Stimulated activated CD4-positive, alpha-beta T cell treated with anti-CD3 and anti-CD28 coated beads, TNF-alpha, amount 100 ng/mL, for 48 hours (primary cell): ENCODE measurements at places on chromosomes 2 and 18.

DNA sequence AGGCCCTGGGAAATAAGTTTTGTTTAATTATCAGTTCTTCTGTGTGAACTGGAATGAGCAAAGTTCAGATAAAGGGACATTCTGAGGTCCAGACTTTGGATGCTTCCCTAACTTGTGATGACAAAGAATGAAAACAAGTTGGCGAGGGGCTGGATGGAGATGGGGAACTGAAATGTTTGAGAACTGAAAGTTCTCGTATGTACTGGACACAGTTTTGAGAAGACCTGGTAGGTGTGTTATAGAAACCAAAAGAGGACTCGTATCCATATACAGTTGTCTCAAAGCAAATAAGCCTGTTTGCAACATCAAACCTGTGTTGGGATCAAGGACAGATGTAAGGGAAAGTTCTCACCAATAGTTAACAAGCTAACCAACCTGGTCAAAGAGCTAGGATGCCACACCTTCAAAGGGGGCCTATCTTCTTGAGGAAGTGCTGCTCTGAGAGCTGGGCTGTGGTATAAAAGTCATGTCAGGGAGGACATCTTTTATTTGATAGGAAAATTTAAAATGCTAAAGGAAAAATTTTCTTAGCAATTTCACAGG, at the start of gene UPP2:
Gene UPP2 (plus strand): TSS at position 493 of the 543 bp plus-strand sequence. CDS start 188 bp downstream, outside the sequence.
- DNase-seq: no peak

GRCh38 chr18:26405190-26405801, 143.1 kb downstream of the KCTD1 start:
- DNase-seq: no peak

DNA sequence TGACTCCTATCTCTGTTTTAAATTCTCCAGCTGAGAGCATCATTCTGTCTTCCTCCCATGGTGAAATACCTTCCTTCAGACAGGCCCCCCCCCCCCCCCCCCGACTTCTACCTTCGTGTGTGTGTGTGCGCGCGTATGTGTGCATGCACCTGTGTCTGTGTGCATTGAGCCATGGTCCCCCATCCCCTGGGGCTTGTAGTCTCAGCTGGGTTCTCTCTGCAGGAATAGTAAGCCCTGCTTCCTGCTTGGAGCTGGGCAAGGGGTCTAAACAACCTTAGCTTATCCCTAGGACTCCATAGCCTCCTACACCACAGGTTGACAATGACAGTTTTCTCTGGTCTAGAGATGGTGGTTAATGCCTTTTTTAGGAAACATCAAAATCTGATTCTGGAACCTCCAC, 427.5 kb upstream of the KLHL29 start:
- no peak for DNase-seq

GRCh38 chr2:200373973-200374416, 67.5 kb downstream of the SPATS2L start:
- no peak for DNase-seq

GRCh38 chr2:117607202-117607601, 207.3 kb upstream of the DDX18 start:
- no peak for DNase-seq

- no peak for DNase-seq
Measured at GRCh38 chr18:8461544-8461943, 147.7 kb upstream of the RAB12 start.

- DNase-seq: no peak
Measured at GRCh38 chr18:21972281-21972680, 197.1 kb upstream of the GATA6 start.

DNA sequence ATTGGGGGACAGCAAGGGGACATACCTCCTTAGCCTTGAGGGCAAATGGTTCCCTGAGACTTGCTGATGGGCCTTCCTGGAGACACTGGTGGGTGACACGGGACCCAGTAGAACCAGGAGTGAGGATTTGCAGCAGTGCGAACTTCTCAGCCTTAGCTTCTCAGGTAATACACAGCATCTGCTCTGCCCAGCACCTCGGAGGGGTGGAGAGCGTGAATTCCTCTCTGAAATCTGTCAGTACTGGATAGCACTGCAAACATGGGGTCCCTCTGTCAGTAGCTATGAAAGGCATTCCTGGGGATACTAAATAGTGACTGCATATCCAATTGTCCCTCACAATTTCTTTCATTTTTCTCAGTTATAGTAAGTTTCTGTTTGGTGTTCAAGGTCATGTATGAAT, 151.7 kb downstream of the GBX2 start:
- no peak for DNase-seq

DNA sequence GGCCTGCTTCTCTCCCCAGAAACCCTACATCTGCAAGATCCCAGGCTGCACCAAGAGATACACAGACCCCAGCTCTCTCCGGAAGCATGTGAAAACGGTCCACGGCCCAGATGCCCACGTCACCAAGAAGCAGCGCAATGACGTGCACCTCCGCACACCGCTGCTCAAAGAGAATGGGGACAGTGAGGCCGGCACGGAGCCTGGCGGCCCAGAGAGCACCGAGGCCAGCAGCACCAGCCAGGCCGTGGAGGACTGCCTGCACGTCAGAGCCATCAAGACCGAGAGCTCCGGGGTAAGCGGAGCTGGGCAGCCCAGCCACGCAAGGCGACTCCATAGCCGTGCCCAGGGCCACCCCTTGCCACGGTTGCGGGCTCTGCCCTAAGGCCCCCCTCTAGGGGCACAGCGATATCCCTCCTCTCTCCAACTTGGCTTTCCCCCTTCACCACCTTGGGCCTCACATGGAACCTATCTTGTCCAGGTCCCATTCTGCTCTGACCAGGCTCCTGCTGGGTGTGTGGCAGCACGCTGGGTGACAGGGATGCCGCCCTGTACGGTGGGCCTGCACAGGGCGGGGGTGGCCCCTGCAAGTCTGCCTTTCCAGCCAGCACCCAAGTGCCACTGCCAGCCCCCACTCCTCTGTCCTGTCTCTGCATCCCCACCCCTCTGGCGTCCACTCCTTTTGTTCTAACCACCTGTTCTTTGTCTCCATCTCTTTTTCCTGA, 248.9 kb downstream of the GLI2 start:
- DNase-seq: no peak

DNA sequence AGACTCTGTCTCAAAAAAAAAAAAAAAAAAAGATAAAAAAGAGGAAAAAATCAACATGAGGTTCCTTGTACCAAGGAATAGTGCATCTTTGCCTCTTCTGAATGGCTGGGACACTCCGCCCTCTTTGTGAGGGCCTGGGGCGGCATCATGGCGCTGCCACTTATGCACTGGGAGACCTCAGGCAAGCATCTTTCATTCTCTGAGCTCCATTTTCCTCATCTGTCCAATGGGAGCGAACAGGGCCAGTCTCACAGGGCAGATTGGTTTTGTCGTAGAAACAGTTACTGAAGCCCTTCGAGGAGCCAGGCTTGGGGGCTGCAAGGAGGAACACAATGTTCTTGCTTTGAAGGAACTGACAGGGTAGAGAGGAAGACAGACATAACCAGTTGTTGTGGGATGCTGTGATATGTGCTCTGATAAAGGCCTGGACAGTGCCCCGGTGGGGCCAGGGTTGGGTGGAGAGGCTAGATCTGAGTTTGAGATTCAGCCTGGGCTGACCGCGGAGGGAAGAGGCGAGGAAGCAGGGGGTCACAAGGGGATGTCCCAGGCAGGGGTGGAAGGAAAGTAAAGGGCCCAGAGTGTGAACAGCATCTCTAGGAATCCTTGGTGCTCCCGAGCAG, 14.1 kb downstream of the ZFP36L2 start:
- DNase-seq: no peak

- no peak for DNase-seq
Measured at GRCh38 chr2:60105906-60106305, 447.5 kb downstream of the BCL11A start.

DNA sequence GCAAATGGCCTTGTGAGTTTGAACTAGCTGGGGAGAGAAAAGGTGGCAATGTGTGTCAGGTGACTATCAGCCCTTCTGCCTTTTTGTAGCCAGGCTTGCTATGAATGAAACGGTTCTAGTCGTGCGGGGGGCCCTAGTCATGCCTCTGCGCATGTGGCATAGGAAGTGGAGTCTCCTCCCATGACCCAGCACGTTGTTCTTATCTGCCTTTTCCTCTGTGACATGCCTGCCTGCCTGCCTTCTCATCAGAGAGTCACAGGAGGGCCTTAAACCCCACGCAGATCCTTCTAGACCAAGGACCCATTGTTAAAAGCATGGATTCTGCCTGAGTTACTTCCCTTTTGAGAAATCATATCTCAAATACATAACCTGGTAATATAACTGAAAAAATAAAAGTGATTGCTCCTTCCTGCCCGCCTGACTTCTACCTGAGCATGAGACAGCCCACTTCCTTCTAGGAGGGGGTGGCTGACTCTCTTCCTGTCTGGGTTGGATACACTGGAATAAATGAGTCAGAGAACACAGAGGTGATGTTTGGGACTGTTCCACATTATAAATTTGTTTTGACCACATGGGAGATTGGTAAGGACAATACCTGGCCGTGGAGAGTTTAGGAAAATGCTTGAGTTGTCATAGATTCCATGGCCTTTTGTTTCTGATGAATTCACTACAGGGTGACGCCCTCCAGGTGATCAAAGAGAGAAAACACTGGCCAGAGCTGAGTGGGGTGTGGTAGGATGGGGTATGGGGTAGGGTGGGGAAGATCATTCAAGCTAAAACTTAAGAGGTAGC, 49.8 kb downstream of the FBLN7 start:
- peak; percentile 52 for DNase-seq

- DNase-seq: no peak
Measured at GRCh38 chr18:1511619-1512311, 607.1 kb downstream of the ADCYAP1 start.

DNA sequence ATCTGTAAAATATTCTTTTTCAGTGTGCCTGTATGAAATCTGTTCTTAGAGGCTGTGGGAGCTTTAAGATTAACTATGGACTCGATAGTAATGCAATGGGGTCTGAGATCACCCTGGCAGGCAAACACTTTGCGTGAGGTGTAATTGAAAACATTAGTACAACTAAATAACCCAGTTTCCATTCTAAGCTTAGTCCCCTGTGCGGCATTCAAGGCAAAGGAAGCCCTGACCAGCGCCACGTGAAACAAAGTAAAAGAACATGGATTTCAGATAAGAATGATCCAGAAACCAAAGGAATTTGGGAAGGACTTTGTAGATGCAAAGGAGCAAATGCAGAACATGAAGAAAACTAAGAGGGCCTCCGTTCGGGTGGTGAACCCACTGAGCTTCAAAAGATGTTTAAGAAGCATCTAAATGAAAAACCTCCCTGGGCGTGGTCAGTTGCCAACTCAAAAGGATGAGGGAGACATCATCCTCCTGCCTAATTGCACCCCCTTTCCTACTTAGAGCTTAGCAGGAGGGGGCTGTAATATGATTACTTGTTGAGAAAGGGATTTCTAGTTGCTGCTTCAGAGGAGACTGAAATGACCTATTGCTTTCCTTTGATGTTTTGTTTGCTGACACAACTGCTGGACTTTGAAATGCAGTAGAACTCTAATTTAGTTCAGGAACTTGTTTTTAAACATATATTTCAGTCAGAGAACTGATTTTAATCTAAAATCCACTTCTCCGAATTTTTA, 7.9 kb upstream of the CETN1 start:
- DNase-seq: no peak

GRCh38 chr18:74689251-74689650, 91.6 kb downstream of the ZNF407 start:
- DNase-seq: no peak

DNA sequence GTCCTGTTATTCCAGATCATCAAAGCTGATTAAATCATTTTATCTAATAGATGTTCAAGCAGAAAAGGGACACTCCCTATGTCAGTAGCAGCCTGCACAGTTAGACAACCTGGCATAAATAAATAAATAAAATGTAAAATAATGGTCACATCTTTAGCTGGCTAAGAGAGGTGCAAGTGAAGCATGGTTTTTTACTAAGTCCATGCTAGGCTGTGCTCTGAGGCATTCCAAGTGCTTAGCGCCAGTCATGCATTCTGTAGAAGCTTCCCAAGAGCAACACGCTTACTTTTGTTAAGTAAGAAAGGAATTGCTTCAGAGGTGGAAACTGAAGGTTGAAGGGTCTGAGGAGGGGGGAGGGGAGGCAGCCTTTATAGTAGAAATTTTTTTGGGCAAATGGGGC, 351.2 kb downstream of the CDH2 start:
- DNase-seq: no peak

GRCh38 chr2:29295845-29296244, 180.6 kb downstream of the CLIP4 start:
- no peak for DNase-seq

- DNase-seq: no peak
Measured at GRCh38 chr2:120580709-120581108, 155.0 kb upstream of the GLI2 start.

- no peak for DNase-seq
Measured at GRCh38 chr2:152483276-152484063, 148.5 kb downstream of the FMNL2 start.

GRCh38 chr2:125535089-125535488, 1120.9 kb upstream of the GYPC start:
- no peak for DNase-seq

- no peak for DNase-seq
Measured at GRCh38 chr18:74248595-74248994, 43.2 kb downstream of the CYB5A start.

GRCh38 chr2:239358062-239358754, 42.6 kb downstream of the HDAC4 start:
- DNase-seq: no peak

GRCh38 chr2:16223841-16224177, 283.5 kb downstream of the MYCN start:
- no peak for DNase-seq

DNA sequence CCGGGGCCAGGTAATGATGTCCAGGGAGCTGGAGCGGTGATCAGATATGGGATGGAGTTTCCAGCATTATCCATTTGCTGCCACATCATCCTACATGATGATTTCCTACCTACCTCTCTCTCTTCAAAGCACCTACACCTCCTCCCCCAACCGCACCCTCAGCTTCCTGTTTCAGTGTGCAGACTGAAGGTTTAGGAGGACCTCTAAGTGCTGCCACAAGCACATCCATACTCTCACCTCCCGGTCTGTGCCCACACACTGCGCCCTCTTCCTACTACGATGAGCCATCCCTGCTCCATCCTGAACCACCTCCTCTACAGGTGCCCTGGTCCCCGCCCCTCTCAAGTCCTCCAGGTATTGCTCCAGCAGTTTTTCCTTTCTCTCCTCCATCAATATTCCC, 123.7 kb downstream of the ALPK2 start:
- DNase-seq: no peak
